ENCODE measurements at places on chromosomes 2 and 18.
A peak's percentile ranks its signal among the peaks of the same experiment; 100 is the strongest.

DNA sequence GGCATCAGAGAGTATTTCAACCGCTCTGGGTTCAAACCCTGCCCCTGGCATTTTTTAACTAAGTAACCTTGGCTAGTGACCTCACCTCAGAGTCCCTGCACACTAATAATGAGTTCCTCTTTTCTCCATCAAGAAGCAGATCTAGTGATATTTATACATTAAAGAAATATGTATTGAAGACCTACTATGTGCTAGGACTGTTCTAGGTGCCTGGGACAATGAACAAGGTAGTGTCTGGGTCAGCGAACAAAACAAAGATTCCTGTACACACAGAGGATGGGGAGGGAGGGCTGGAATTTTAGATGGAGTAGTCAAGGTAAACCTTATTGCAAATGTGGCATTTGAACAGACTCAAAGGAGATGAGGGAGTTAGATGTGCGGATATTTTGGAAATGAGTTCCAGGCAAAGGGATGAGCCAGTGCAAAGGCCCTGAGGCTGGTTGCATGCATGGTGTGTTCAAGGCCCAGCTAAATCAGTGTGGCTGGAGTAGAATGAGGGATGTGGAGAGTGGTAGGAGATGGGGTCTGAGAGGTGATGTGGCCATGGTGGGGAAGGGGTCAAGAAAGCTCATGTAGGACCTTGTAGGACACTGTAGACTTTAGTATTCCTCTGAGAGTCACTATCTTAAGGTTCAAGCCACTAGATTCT lies 57.6 kb upstream of the FZD7 start:
- DNase-seq, result no peak

DNA sequence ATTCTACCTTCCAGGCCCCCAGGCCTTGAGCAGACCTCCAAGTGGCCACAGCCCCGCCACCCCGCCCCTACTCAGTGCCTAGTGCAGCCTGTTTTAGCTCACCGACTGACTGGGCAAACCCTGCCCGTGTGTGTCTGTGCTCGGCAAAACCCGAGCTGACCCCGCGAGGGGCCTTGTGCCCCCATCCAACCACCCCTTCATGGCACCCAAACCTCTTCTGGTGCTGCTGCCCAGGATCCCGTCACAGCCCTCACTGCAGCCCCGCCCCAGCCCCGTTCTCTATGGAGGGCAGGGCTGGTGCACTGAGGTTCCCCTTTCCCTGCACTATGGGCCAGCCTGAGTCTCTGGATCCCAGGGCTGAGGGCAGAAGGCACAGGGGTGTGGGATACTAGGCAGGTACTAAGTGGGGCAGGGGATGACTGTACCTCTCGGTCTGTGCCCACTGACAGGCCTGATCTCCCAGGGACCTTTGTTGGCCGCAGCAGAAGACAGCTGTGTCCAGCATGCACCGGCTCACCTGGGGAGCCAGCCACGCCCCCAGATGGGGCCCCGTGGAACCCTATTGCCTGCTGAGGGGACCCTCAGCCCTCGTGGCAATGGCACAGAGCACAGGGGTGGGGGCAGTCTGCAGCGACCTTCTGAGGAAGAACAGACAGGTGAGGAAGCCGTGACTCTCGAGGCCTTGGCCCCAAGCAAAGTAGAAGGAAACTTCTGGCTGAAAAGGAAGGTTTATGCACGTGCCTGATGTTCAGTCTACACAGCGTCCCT lies 69.9 kb upstream of the OTOS start:
- no peak for DNase-seq

- DNase-seq, result no peak
Observed at GRCh38 chr2:771538-771937, 94.3 kb upstream of the TMEM18 start.

- DNase-seq, result no peak
Observed at GRCh38 chr18:72940986-72941385, 73.2 kb upstream of the NETO1 start.

GRCh38 chr2:137228566-137228965 lies 463.2 kb downstream of the THSD7B start:
- DNase-seq, result no peak

DNA sequence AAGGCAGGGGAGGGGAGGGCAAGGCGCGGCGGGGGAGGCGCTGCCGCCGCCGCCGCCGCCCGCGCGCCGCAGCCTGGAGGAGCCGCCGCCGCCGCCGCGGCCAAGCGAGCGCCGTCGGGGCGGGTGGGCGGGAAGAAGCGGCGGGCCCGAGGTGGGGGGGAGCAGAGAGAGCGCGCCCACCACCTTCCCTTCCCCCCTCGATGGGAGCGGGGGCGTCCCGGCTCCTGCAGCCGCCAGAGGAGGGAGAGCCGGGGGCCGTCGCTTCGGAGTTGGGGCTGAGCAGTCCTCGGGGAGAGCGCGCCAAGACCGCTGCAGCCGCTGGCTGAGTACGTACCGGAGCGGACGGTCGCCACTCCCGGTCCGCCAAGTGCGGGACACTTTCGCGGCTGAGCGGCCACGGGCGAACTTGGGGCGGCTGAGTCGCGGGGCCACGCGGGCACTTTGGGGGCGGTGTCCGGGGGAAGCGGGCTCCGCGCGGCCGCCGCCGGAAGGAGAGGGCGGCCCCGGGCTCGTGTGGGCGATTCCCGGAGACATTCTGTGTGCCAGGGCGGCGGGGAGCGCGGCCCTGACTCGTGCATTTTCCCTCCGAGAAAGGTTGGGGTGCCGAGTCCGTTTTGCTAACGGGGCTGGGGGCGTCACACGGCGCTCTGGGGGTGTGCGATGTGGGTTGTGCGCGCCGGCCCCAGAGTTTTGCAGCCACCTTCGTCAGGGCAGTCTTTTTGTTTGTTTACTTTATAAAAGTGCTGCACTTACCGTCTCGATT lies at the start of gene NAB1:
NAB1 (plus strand) TSS at position 49 of the 763 bp plus-strand sequence. CDS start 10,094 bp downstream, outside the sequence.
- peak; percentile 54 for DNase-seq

DNA sequence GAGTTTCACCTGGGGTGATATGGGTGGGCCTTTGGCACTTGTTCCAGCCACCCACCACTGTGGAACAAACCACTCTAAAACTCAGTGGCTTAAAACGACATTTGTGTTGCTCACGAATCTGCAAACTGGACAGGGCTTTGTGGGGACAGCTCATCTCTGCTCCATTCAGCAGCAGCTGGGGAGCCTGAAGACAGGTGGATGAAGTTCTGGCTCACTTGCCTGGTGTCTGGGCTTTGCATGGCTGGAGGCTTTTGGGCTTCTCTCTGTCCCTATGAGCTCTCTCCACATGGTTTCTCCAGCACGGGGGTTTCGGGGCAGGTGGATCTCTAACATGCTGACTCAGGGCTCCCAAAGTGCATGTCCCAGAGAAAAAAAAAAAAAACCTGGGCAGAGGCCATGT lies 93.0 kb upstream of the GLI2 start:
- DNase-seq, result no peak

GRCh38 chr18:65610939-65611338 lies 139.9 kb upstream of the CDH7 start:
- no peak for DNase-seq

DNA sequence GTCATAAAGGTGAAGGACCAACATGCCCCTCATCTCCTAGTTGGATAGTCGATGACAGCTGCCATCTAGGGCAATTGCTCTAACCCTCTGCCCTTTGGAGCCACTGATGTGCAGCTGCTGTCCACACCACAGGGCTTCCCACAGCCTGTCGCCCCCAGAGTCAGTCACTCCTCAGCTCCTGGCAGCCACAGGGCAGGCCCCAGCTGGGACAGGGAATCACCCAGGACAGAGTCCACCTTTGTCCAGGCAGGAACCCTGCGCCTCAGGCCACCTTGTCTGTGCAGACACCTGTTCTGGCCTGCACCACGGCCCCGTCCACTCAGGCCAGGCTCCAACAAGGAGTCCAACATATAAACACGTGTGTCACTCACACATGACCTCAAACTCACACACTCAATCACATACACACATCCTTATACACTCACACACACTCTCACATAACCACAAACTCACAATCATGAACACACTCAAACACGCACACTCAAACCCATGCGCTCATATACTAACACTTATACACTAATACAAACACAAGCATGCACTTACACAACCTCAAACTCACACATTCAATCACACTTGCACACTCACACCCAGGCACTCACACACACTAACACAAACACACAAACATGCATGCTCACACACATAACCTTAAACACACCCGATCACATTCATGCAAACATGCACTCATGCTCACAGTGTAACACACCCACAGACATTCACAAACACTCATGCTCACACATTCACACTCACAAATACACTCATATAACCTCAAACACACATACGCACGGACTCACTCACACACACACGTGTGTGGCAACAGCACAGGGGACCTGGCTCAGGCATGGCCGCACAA lies 29.7 kb downstream of the HDAC4 start:
- no peak for DNase-seq

DNA sequence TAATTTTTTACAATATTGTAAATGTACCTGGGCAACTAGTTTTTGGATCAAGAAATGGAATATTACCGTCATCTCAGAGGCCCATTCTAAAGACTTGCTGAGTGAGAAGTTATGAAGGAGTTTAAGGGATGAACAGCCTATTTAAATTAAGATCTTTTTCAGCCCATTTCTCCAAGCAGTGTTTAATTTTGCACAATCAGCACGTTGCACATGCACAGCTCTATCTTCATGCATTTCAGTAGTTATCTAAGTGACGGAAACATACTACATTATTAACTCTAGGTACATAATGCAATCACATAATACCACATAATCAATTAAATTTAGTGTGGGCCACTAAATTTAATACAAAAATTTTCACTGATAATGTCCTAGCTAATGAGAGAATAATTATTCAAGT lies 582.1 kb upstream of the DSEL start:
- no peak for DNase-seq

DNA sequence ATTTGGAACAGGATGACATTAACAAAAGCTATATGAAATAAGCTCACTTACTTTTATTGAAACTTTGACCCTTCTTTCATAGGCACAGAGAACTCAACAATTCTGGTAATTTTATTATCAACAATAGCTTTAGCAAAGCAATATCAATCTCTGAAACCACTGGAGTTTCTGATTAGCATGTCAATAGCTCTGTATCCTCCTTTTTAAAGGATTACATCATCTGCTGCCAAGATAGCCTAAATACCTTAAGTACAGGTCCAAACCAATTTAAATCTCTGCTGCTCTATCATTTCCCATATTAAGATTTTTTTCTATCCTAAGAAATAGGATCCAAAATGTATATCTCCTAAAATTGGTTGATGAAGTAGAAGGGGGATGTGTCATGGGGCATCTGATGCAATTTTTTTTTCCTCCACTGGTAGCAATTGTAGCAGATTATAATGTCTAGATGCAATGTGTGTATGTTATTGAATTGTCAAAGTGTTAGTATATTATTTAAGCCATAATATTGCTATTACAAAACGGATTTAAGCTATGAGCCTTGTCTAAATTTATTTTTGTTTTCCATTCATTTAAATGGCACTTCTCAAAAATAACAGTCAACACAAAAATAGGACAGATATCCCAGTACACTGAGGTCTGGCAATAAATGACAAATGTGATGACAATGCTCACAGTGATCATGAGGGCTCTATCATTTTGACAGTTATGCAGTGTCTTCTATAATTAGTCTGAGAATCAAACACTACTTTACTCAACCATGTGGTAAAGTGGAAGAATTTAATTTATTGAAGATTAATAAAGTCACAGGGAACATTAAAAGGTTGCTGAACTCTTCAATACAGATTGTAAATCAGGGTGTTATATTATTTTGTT lies 328.4 kb downstream of the CDH7 start:
- no peak for DNase-seq

- DNase-seq, result no peak
Observed at GRCh38 chr2:229164545-229165249, 106.4 kb downstream of the PID1 start.

DNA sequence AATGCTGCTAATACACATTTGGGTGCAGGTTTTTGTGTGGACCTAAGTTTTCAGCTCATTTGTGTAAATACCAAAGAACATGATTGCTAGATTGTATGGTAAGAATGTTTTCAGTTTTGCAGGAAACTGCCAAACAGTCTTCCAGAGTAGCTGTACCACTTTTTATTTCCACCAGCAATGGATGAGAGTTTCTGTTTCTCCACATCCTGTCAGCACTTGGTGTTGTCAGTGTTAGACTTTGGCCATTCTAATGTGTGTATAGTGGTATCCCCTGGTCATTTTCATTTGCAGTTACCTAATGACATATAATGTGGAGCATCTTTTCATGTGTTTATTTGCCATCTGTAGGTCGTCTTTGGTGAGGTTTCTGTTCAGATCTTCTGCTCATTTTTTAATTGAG lies 336.4 kb downstream of the GBX2 start:
- no peak for DNase-seq

GRCh38 chr18:3604498-3605408 lies 154.8 kb downstream of the TGIF1 start:
- no peak for DNase-seq

- peak; percentile 93 for DNase-seq
Observed at GRCh38 chr2:14634489-14635390, 2.2 kb downstream of the LRATD1 start.

DNA sequence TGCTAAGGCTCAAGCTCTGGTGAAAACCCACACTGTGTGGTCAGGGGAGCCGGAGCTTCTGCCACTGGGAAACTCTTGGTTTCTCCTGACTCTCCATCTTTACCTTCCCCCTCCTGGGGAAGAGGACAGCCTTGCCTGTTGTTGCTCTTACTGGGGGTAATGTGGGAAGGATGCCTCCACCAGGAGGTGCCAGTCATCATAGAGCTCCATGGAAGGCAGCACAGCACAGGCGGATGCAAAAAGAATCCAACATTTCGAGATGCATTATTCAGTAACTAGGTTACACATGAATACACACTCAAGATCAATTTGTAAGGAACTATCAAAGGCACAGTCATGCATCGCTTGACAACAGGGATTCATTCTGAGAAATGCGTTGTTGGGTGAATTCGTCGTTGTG lies 322.6 kb downstream of the AFF3 start:
- no peak for DNase-seq

GRCh38 chr2:58803192-58803591 lies 562.1 kb upstream of the FANCL start:
- DNase-seq, result no peak

- no peak for DNase-seq
Observed at GRCh38 chr18:49682173-49682802, 120.4 kb downstream of the LIPG start.

DNA sequence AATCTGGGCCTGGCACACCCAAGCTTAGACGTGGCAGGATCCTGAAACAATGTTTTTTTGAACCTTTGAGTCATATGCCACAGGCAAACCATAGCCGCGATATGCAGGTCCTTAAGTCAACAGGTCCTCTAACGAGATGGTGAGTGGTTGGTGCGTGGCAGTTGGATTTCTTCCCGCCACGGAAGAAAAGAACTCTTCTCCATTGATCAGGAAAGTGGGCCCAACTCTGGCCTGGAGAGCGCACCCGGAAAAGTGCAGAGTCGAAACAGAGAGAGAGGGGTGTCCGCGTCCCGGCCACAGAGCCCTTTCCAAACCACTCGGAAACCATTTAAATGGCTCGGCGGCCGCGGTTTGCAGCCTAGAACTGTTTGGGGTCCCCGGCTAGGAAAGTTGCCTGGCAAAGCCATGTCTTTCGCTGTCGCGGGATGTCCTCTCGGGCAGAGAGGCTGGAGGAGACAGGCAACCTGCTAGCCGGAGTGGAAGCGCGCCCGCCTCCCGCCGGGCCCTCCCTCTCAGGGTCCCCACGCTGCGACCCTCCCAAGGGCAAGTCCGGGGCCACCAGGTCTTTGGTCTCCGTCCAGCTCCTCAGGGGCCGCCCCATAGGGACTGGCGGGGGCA lies 777 bp downstream of the GALNT3 start:
- DNase-seq, result peak; percentile 73

- DNase-seq, result no peak
Observed at GRCh38 chr2:150350500-150350899, 137.0 kb downstream of the RND3 start.
